ENCODE measurements at places on chromosomes 6 and 20. TPM values are rescaled to one million over a fixed set of nuclear protein-coding genes. Genes with fewer than 3 reads are reported as not detected.

DNA sequence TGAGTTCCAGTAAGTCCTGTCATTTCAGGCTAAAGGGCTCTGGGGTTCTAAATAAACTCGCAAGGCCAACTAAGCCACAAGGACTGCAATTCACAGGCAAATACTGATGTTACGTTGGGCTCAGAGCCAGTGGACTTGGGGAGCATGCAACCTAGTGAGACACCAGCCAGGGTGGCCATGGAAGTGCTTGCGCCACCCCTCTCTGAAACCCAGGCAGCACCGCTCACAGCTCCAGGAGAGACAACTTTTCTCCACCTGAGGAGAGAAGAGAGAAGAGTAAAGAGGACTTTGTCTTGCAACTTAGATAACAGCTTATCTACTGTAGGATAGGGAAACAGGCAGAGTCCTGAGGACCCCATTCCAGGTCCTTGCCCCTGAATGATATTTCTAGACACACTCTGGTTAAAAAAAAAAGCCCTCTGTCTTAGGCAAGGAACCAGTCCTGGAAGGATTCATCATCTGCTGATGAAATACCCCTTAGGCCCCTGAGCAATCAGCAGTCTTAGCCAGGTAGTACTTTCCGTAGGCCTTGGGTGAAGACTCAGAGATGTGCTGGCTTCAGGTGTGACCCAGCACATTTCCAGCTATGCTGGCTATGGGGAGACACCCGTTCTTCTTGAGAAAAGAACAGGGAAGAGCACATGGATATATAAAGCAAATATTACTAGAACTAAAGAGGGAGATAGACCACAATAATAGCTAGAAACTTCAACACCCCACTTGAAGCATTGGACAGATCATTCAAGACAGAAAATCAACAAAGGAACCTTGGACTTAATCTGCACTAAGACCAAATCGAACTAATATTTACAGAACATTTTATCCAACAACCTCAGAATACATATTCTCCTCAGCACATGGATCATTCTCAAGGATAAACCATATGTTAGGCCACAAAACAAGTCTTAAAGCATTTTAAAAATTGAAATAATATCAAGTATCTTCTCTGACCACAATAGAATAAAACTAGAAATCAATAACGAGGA is 31.5 kb upstream of the TBC1D32 start:
- DNase-seq, result no peak

GRCh38 chr6:134647861-134648260 is 302.0 kb downstream of the ALDH8A1 start:
- no peak for DNase-seq

GRCh38 chr6:43668151-43669028 is 19.2 kb downstream of the MRPS18A start:
- DNase-seq, result peak; percentile 89

DNA sequence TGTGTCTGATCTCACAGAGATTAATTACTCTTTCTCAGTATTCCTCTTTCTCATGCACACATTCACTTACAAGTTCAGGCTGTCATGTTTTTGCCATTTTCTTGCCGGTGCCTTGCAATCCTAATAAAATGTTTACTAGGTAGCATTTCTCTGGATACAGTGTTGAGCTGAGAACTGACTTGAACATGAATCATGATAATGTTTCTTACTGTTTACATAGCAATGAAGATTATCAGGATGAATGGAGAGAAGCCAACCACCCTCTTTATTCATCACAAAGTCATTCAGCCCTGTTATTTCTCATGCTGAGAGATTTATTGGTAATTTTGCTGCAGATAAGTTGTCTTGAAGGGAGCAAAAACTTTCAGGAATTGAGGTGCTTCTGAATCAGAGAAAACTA is 185.5 kb upstream of the ECI2 start:
- no peak for DNase-seq

GRCh38 chr20:57224641-57225138 is 41.8 kb downstream of the BMP7 start:
- DNase-seq, result no peak

- no peak for DNase-seq
Measured at GRCh38 chr20:44461142-44461802, 14.4 kb upstream of the TTPAL start.

DNA sequence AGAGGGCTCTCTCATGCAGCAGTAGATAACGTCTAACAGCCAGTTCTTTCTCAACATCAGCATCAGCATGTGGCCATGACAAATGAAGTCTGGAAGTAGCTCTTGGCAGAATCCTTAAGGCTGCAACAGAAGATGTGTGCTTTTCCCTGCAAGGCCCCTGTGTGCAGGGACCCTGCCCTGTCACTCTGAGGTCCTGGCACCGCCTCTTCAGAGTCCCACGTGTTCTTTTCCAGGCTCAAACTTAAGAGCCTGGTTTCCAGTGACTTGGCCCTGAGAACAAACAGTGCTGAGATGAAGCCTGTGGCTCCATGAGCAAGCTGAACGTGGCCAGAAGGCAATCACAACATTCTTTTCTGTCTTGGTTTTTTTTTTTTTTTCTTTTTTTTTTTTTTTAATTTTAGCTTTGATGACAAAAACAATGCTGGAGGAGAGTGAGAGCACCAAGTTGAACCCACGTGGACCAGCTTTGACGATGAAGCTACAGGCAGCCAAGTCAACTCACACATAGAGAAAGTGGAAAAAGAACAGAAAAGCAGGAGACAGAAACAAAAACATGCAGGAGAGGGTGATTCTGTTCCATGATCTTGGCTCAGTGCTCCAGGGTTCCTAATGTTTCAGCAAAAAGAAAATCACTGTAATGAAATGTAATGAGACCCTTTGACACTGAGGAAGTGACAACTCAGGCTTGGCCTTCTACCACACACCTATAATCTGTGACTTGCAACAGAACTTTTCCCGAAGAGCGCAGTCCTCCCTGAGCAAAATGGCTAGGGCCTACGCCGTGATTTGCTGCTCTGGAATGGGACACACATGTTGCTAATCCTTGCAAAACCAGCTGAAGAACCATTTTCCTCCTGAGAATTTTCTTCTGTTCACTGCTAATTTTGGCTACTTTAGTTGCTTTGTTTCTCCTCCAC is 86.1 kb downstream of the FOXC1 start:
- no peak for DNase-seq

- no peak for DNase-seq
Measured at GRCh38 chr6:5246141-5247097, 14.3 kb downstream of the LYRM4 start.

DNA sequence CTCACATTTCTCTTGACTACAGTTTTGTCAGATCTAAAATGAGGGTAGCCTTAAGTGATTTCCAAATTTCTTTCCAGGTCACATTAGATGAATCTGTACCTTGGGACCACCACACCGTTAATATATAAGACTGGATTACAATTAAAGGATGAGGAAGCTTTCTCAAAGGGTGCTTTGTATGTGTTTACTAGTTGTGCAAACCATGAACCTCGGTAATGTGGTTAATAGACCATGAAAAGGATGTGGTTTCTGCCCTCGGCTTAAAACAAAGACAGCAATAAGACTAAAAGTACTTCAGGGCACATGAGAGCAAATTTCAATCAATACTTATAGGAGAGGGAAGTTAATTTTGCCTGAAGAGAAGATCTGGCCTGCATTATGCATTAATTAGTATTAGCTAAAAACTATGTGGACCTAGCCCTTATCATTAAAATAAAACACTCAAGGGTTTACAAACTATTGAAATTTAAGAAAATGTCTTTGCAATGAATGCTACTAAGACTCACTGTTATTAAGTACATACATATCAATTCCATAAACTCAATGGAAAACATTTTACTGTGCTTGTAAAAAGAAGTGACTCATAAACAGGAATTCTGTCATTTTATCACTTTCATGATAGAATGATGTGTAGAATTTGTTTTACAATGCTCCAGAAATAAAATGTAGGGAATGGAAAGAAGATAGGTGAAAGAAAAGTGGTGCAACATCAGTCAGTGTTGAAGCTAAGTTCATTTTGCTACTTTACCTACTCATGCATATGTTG is 936 bp upstream of the TMX4 start:
- no peak for DNase-seq

EPPIN gene
- total RNA-seq, result not detected

PRKN gene
- total RNA-seq, result 0.39 TPM

SLC17A3 gene
- total RNA-seq, result 0.27 TPM

HSPA12B gene
- 6.5 TPM for total RNA-seq
